ENCODE measurements at places on chromosomes 1 and 21.

- DNase-seq, result no peak
These were observed 1.2 kb downstream of the ETS2 start for GRCh38 chr21:38806942-38807284.

GRCh38 chr1:164709126-164709525, 150.1 kb downstream of the PBX1 start:
- no peak for DNase-seq

DNA sequence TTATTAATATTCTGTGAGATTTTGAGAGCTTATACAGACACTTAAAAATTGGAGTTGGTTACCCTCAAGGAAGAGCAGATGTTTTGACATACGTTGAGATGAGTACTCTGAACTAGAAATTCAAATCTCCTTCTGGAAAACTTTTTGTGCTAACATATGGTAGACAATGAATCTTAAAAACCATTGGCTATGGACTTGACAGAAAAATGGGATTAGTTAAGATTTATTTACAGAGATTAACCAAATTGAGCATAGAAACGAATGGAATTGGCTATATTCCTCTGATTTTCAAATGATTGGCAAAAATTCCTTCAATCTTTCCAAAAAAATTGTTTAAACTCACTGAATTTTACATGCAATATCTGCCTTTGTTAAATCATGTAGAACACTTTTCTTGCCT, 1392.9 kb downstream of the BRINP3 start:
- no peak for DNase-seq

GRCh38 chr1:116091083-116091482, 20.1 kb upstream of the MAB21L3 start:
- DNase-seq, result no peak

DNA sequence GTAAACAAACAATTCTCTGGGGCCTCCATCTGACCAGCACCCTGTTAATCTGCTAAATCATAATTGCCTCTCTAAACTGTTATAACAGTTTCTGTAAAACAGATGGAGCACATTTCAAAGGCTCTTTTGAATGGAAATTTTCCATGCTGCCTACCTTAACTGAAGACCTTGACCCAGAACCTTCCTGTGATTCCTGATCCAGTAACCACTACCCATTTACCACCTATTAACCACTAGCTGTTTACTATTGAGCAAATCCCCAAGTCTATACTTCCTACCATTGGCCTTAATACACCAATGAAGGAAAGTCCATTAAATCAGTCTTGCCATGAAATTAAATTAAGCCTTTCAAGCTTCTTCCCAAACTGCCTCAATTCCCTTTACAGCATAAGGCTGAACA, 46.3 kb downstream of the RAB3GAP2 start:
- DNase-seq, result no peak

DNA sequence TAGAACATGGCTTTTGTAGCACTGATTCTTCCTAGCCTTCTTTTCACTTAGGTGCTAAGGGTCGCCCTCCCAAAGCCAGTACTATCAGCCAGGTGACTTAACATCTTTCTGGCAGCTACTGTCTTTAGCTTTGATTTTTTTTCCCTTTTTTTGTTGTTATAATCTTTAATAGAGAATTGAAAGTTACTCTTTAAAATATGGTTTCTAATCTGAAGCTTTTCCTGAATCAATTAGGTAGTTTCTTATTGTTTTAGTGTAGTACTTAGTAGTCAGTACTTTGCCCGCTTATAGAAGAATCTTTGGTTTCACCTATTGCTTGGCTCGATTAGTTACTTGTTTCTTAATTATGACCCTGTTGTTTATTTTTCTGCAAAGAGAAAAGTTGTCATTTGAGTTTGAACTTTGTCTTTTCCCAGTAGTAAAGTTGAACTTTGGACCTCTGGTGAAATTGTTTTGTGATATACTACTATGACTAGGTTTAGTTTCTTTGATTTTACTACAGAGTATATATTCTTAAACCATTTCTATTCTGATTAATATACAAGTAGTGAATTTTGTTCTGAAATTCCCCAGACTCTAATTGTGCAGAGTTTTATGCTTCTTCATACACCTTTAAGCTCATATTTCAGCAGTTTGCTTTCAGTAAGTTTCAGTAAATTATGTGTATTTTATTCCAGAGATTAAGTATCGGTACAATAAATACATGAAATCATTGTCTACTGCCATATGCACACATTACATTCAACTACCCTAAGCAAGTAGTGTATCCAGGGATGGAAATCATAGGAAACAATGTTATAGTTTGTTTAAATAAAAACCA, 3.9 kb downstream of the MAGI3 start:
- DNase-seq, result no peak

GRCh38 chr21:16865632-16866031, 647.2 kb upstream of the CXADR start:
- no peak for DNase-seq

- no peak for DNase-seq
These were observed 270.5 kb downstream of the GRIK3 start for GRCh38 chr1:36763771-36764170.

- DNase-seq, result no peak
These were observed 156.3 kb downstream of the SNX7 start for GRCh38 chr1:98817821-98818220.

DNA sequence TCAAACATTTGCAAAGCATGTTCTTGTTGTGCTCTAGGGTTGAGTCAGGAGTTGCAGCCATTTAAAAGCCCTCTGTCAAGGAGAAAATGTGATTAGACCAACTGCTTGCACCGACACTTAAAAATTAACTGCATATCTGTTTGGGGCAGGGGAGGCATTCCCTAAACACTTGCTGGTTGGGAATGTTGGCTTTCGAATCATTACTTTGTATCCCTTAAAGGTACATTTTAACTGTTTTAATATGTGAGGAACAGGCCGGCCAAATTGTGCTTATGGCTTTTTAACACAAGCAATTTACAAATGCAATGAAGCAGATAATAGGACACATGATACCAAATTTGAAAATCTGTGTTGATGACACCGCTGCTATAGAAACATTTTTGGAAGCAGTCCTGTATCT, 159.1 kb downstream of the LHX8 start:
- DNase-seq, result no peak

GRCh38 chr21:46324390-46325072, 575 bp downstream of the PCNT start:
- DNase-seq, result peak; percentile 83

DNA sequence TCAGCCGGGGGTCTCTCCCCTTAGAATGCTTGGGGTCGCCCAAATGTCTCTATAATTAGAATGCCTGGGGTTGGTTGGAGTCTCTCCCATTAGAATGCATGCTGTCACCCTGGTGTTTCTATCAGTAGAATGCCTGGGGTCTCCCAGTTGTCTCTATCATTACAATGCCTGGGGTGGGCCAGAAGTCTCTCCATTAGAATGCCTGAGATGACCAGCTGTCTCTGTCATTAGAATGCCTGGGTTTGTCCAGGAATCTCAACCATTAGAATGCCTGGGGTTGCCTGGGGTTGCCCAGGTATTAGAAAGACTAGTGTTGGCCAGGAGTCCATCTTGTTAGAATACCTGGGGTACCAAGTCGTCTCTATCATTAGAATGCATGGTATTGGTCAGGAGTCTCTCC, 51.6 kb downstream of the RNF187 start:
- no peak for DNase-seq

DNA sequence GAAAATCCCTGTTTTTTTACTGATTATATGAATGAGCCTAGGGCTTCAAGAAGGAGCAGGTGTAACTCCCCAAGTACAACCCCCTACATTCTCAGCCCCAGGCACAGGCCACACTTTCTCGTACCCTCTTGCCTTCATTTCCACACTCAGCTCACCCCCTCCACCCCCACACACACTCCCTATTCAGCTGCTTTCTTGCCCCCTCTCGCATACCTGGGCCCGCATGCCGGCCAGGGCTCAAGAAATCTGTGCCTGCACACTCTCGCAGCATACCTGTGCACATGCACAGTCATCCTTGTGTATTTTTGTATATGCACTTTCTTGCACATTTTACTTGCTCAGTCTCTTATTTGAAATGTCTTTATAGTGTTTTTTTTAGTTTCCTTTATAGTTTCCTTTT, 2.0 kb downstream of the PTPRF start:
- DNase-seq, result no peak

- no peak for DNase-seq
These were observed 36.0 kb downstream of the CAPN2 start for GRCh38 chr1:223748405-223748772.

DNA sequence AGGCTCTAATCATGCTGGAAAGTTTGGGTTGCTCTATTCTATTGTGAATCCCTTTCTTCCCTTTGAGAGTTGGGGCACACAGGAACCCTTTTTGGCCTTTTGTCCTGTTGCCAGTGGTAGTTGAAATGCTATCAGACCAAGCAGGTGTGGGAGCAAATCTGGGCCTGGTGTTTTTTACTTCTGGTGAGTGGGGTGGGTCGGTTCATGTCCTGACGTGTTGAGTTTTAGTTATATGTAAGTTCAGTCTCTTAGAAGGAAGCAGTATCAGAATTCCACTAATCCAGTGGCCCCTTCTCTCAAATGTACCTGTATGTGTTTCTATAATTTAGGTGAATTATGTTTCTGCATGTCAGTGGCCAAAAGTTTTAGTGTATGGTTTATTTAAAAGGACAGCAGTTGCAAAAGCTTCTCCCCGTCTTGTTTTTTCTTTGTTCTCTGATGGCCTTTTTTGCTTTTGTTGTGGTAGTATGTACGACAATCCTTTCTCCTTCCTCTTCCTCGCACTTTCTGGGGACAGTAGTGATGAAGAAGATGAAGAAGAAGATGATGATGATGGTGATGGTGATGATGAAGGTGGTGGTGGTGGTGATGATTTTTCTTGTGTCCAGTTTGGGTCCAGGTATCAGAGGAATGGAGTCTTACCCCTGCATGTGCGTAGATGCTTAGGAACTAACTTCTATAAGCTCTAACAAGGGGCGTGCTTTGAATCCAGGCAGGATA, 74.2 kb downstream of the UBE4B start:
- no peak for DNase-seq

- DNase-seq, result no peak
These were observed 33.7 kb downstream of the PLPP3 start for GRCh38 chr1:56545711-56546110.

GRCh38 chr1:214418391-214418790, 133.0 kb downstream of the PTPN14 start:
- DNase-seq, result no peak

DNA sequence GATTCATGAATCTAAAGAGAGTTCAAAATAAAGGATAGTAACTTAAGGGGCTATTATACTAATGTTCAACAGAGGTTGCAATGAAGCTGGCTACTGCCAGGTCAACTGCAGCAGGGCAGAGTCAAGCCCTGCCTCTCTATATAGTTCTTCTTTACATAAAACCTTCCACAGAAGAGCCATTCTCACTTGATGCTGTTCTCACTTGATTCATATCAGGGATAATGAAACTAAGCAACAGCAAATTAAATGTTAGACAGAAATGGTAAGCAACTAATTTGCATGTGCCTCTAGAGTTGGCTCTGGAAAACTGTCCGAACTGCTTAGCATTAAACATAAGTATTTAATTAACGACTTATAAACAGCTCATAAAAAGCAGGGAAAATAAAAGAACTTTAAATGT, 17.4 kb downstream of the CCSAP start:
- no peak for DNase-seq

GRCh38 chr1:6982860-6983259, 197.6 kb downstream of the CAMTA1 start:
- DNase-seq, result no peak

GRCh38 chr1:59266180-59266926, 30.5 kb upstream of the FGGY start:
- DNase-seq, result no peak

DNA sequence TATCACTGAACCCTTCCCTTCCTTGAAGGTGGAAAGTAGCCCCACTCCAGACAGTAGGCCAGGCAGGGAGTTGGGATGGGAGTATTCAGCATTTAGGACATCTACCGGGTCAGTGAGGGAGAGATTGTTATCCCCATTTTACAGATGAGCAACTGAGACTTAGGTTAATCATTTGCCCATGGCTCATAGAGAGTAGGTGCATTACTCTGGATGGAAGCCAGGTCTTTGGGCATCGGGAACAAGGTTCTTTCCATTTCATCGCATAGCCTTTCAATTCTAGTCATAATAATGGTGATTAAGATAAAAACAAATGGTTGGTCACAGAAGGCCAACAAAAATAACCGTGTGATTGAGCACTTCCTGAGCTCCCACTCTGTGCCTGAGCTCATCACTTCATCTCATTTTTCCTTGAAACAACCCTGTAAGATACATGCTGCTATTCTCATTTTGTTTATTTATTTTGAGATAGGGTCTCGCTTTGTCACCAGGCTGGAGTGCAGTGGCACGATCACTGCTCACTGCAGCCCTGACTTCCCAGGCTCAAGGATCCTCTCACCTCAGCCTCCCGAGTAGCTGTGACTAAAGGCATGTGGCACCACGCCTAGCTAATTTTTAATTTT, 64.8 kb downstream of the NAV1 start:
- no peak for DNase-seq

DNA sequence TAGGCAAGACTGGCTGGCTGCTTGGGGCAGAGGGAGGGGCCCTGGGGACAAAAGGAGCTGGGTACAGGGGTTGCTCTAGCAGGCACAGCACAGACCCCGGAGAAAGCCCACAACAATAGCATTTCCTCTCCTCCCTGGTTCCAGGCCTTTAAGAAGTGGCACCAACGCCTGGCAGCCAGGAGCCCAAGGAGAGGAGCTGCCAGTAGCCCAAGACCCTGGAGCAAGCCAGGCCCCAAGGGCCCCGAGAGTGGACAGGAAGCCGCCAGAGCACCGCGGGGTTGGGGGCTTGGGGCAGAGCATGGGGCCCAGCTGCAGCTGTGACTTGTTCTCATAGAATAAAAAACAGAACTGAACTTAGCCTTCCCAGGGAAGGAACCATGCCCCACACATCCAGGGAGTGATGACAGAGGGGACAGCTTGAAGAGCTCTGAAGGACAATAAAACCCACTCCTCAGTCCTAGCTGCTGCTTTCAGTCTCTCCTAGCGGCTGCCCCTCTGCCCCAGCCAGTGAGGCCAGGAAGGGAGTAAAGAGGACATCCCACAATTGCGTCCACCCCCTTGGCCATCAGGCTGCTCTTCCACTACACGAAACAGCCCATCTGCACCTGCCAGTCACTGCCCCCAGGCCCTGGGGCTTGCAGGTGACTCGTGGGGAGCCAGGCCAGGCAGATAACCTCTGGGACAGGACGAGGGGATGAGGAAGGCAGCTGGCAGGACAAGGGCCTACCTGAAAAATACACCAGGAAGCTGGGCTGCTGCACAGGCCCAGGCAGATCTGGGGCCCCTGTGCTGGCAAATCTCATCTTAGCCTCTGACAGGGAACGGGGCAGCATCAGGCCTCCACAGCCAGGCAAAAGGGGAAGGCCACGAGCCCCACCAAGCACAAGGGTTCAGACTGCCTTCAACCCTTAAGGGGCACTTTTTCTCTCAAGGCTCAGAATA, 16.4 kb downstream of the MTHFR start:
- no peak for DNase-seq

- no peak for DNase-seq
These were observed 49.3 kb downstream of the GNB1 start for GRCh38 chr1:1841575-1841995.

GRCh38 chr1:100351095-100351887, 1.0 kb upstream of the CDC14A start:
- peak; percentile 84 for DNase-seq

DNA sequence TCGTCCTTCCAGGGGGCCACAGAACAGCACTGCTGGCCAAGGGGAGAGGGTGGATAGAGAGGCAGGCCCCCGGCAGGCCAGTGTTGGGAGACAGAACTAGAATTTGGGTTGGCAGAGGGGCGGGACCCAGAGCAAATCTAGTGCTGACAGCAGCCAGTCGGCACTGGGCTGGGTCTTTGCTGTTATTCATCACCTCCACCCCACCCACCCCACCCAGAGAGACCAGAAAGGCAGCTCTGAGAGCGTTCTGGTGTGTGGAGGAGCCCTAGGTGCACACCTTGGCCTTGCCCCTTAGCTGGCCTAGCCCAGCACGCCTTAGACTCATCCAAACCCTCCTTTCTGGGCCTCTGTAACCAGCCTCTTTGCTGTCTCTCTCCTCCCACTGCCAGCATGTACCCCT, 6.4 kb upstream of the PKP1 start:
- DNase-seq, result no peak
